D721Med (cell line): ENCODE measurements at places on chromosomes 6 and 20.

DNA sequence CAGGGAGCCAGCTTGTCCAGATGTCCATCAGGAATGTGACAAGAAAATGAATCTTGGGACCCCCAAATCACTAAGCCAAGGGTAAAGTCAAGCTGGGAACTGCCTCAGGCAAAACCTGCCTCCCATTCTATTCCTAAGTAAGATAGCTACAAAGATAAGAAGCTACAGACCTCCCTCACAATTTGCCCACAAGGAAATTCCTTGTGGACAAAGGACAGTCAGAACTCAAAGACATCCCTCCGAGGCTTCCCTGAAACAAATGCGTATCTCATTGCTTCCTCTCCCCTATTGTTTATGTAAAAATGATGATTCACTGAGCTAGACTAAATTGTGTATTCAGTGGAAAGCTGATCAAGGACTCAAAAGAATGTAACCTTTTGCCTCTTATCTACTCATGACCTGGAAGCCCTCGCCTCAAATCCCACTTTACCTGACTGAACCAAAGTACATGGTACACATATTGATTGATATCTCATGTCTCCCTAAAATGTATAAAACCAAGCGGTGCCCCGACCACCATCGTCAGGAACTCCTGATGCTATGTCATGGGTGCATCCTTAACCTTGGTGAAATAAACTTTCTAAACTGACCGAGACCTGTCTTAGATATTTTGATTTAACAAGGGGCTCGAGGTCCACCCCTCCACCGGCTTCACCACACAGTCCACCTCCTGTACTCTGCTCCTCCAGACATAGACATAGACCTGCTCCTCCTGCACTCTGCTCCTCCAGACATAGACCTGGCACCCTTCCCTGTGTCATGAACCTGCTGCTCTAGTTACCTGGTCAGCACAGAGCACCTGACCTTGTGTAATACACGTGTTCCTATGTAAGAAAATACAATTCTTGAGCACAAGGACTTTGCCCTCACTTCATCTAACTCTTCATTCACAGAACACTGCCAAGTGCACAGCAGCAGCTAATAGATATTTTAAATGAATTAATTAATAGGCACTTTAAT is 81.4 kb downstream of the WDR27 start:
- DNase-seq = no peak

DNA sequence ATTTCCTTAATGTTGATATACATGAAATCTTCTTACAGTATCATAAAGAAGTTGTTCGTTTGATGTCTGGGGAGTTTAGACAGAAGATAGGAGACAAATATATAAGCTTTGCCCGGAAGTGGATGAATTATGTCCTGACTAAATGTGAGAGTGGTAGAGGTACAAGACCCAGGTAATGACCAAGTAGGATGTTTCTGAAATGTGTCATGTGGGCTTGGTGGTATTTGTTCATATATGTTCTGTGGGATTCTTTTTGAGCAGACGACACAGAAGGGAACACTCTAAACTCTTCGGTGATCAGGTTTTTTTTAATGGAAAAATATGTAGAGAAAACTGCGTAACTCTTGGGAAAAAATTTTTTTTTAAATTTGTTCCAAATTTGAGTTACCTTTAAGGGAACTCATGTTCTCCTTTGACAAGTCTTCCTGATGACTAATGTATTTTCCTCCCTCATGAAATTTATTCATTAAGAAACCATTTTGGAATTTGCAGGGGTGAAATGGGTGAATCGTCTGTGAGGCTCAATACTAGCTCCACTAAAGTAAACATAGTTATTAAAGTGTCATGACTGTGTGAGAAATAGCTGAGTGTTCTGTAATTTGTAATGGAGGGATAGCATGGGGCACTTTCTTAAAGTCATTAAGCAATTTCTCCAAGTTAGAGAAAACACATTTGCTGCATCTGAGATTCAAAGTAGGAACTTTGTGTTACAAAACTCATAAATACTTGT is 100.6 kb downstream of the MAP3K4 start:
- DNase-seq = no peak

DNA sequence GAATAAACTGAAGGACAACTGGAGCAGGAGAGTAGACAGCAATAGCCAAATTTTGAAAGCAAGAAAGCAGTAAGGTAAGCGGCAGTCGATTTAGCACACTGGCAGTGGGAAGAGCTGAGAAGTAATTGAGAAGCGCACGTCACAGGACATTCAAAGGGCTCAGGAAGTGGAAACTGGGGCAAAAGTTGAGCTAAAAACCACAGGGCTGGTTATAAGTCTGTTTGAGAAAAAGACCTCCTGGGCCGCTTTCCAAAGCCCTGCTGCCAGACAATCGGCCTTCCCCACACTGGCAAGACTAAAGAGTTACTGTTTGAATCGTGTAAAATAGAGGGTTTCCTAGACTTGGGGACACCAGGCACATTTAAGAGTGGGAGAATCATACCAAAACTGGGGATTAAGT is 161.4 kb downstream of the DNAH8 start:
- no peak for DNase-seq

- DNase-seq = no peak
Observed at GRCh38 chr6:54419885-54420284, 111.6 kb downstream of the TINAG start.

DNA sequence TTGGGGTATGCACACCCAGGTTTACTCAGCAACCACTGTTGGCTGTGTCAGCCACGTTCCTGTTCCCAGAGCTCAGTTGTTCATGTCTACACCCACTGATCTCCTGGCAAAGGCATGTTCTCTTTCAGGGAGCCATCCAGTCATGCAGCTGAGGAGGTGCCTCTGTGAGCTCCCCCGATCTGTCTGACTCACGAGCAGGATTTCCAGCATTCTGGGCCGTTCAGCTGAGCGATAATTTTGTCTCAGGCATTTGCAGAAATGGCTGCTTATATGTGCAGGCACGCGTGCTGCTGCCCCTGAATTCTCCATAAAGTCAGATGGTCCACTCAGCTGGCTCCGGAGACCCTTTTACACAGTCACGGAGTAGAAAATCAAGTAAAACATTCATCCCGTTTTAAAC is 78.4 kb upstream of the IYD start:
- no peak for DNase-seq

DNA sequence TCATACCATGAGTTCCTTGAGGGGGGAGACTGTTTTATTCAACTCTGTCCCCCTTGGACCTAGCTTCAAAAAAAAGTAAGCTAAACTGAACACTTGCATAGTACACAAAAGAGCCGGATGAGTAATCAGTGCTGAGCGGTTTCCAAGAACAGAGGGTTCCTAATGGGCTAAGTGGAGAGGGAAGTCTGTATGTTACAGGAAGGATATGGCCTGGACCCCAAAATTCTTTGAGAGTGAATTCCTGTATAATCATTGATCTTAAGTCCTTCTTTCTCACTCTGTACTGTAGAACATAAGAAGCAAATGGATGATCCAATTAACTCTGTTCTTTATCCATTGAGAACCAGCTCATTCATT is 324.7 kb upstream of the CNR1 start:
- no peak for DNase-seq

DNA sequence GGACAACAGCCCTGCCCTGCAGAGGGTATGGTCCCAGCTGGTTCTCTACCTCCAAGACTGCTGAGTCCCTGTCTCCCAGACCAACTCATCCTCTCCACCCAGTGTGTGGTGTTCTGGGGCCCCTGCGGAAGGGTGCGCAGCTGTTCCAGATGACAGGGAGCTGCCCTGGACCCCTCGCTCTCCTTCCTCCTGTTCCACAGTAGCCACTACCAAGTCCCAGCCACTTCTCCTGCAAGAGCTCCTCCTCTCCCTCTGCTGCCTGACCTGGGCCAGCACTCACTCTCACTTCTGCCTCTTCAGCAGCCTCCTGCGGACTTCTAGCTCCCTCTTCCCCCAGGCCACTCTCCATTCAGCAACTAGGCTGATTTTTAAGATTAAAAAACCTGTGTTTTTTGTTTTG is 40.1 kb upstream of the TMEM181 start:
- DNase-seq = no peak
